ENCODE measurements at places on chromosomes 1 and 21.

DNA sequence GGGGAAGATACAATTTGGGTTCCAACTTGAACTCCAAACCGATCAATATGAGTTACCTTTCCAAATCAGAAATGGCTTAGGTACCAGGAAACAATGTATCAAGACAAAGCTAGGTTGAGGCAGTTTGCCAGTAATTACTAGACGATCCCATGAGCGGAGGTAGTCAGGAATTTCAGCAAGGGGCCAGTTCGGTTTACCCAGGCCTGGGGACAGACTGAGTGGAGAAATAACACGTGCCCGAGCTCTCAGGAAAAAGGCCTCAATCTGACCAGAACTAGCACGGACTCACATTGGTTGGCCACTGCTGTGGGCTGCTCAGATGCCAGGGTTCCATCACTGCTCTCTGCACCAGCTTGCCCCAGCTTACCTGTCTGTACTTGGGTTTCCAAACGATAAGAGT lies 15.3 kb downstream of the CLSTN1 start:
- DNase-seq = no peak

- DNase-seq = peak; percentile 64
These were observed 201.8 kb upstream of the BRINP3 start for GRCh38 chr1:190679454-190679853.

DNA sequence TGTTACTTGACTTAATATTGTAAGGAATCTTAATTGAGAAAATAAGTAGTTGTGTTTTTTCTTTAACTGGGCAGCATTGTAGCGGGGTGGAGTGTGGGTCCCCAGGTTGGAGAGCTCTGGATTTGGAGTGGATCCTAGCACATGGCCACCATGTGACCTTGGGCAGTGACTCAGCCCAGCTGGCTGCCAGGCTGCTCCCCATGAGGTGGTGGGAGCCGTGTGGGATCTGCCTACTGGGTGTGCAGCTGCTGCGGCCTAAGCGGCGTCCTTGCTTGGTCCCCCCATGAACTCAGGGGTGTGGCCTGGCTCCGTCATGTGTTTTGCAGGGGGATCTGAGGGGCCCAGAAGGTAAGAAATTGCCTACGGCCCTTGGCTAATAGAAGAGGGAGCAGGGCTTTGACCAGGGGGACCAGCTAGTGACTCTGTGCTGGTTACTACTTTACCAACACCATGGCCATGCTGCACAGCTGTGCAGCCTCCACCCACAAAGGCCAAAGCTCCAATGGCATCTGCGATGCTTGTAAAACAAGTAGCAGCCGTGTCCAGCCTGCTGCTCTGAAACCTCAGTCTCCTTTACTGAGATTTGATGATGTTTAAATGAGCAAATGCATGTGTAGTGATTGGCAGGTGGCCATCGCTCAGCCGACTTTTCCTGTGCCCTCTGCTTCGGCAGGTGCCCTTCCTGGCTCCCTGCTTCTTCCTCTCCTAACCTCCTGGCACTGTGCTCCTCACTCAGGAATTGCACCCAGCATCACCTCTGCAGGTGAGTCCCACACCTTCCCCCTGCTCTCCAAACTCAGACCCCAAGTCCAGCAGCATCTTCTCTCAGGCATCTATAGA lies 68.3 kb downstream of the ADARB1 start:
- DNase-seq = no peak

DNA sequence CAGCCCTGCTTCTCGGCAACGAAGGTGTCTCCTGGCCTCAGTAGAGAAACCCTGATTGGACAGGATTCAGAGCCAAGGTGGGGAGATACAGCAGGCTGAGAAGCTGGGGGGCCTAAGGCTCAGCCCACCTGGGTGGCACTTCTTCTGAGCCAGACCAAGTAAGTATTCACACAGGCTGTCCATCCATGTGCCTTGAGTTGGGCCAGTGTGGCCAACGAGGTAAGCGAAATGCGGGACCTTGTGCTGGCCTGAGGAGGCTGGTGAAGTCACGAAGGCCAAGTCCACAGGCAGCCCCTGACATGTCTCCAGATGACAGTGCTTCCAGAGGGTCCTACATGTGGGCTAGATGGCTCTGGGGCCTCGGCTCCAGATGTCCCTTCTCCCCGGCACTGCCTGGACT lies 91.4 kb downstream of the ITPKB start:
- DNase-seq = no peak

DNA sequence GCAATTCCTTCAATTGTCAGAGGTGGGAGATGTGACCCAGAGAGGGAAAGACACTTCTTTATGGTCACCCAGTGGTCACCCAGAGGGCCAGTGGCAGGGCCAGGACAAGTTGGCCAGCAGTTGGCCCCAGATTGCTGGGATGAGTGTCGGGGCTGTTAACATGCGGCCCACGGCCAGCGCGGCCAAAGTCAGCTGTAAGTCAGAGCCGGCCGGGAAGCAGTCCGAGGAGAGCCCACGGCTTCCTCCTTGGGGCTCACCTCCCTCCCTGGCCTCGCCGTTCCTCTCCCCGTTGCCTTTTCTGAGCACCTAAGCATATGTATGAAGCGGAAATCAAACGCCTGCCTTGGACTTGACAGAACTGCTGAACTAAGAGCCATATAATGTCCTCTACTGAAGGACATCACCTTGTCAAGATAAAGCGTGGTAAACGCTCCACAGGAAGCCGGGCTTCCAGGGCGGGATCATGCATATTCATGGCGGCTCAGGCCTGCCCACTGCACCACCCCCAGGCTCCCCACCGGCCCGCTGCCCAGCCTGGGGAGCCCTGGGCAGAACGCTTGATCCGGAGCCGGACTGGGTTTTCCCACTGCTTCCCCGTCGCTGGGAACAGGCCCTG lies 245.4 kb upstream of the POU3F1 start:
- DNase-seq = no peak

GRCh38 chr1:203570805-203571204 lies 55.8 kb upstream of the ATP2B4 start:
- no peak for DNase-seq

- no peak for DNase-seq
These were observed 22.5 kb upstream of the CAP1 start for GRCh38 chr1:40017951-40018575.

DNA sequence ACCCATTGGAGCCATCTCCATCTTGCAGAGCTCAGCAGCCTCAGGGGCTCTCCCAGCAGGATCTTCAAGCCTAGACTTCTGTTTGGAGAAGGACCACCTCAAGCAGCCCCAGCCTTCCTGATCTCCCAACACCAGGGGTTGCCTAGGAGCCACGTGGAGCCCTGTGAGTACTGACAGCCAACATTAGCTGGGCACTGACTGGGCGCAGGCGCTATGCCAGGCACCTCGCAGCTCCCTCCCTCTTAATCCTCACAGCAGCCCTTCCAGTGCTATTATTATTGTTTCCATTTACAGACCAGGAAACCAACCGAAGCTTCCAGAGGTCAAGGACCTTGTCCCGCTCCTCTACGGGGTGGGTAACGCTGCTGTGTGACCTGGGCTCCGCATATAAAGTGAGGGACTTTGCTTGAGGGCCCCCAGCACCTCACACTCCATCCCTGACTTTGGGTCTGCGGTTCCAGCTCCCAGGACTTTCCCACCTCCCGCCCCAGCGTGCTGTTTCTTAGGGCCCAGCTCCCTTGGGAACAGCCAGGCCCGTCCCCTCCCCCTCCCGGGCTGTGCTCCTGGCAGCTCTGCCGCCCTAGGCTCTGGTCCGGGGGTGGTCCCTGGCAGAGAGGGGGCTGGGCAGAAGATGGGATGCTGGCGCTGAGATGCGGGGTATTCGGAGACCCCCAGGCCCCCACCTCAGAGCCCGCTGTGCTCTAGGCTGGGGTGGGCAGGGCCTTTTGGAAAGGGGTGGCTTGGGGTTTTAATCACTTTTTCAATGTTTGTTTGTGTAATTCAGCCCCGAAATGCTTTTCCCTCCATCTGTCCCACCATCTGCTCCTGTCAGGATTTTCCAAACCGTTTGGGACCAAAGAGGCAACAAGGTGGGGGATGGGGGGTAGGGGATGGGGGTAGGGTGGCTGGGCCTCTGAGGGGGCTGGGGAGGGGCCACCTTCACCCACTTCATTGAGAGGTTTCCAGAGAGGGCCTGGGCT lies 4.1 kb upstream of the HPCA start:
- DNase-seq = no peak

- no peak for DNase-seq
These were observed 17.2 kb downstream of the ECHDC2 start for GRCh38 chr1:52904208-52904926.

DNA sequence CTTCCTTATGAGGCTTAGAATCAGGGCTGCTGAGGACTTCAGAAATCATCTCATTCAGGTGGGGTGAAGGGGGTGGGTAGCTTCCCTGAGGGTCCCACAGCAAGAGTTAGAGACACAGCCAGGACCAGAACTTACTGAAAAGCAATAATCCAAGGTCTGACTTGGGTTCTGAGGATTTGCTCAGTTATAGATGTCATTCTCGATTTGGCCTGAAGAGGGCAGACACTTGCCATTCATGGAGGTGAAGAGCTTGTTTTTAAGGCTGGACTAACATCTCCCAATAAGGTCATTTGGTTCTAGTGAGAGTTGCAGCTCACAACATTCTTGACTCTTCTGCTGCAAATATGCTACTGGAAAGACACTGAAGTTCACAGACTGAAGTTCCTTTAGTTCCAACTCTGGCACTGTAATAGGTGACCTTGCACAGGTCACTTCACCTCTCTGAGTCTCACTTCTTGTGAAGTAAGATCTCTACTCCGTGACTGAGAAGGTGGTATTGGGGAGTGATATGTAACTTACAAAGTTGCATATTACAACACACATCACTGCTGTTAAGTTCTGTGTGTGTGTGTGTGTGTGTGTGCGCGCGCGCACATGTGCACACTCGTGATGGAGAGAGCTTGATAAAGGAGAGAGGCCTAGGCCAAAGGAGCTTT lies 69.8 kb upstream of the DIRAS3 start:
- DNase-seq = peak; percentile 88

Measured in NCI-H1417 (cell line).